ENCODE measurements at places on chromosomes 2 and 18.

GRCh38 chr2:212766921-212767320 is 228.3 kb upstream of the ERBB4 start:
- no peak for DNase-seq

DNA sequence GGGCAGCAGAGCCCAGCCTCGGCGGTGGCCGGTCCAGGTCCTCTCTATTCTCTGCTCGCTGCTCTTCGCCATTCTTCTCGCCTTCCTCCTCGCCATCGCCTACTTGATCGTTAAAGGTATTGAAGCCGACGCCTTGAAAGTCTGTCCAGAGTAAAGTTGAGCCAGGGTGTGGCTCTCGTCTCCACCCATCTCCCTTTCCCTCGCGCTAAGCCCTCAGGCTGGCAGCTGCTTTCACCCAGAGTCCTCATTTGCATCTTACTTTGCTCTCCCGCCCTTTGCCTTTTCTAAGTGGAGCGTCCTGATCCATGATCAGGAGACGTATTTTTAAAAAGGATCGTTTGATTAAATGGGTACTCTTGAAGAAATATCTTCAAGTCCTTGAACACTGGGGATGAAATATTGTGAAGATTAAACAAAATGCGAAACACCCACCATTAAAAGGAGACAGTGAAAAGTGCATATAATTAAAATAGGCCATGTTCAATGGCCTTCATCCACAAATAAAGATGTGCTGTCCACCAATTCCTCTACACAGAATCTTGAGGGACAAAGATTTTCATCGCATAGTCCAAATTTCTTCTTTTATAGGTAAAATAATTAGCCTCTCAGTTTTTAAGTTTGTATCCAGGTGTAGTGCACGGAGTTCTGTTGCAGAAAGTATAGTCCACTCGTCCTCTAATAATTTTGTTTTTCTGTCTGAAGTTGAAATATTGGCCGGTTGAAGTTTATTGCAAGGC is 657 bp downstream of the ARL6IP6 start:
- DNase-seq: peak; percentile 10

DNA sequence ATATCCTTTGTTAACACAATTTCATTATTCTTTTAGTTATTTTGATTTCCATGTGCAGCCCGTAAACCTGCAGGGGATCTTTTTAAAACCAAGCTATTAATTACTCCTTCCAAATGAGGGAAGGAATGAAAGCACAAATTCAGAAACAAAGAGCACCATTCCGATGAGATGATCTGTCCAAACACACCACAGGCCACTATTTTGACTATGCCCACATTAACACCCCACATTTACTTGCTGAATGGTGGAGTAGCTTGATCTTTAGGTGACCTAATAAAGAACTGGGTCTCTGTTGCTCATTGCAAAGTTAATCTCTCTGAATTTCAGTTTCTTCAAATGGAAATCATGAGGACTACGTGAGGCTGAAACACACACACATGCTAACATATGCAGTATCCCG is 218.0 kb downstream of the IRS1 start:
- DNase-seq: no peak

DNA sequence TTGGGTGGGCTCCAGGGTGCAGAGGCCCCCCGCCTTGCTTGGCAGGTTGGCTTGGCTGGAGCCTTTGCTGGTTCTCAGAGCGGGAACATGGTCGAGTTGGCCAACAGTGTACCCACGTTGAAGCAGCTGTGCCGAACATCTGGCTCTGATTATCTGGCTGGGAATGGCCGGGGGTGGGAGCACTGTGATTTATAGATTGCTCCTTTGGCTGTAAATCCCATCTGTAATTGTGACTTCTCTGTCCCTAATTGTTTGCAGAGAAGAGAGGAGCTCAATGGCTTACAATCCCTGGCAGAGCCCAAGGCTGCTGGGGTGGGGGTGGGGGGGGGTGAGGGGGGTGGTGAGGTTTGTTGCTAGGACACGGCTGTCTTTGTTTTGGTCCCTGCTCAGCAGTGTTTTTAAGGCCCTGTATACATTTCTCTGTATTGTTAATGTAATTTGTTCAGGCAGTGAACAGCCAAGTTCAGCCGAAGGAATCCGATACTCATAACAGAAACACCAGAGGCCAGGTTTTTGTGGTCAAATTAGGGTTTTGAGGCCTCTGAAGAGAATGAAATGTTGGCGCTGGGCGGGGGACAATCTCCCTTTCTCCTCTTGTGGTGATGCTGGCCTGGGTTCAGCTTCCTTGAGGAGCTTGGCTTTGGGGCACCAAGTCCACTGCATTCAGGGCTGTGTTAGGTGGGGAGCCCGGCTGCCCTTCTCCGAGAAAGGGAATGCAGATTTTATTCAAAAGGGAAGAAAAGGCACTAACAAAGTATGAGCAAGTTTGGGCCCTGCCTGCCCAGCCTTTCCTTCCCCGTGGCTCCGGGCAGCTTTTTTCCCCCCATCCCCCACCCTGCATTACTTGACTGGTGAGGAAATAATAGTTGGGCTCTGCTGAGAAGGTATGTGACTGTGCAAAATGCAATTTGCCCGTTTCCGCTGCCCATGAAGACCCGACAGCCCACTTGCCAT is 82.5 kb downstream of the TCF7L1 start:
- DNase-seq: no peak

DNA sequence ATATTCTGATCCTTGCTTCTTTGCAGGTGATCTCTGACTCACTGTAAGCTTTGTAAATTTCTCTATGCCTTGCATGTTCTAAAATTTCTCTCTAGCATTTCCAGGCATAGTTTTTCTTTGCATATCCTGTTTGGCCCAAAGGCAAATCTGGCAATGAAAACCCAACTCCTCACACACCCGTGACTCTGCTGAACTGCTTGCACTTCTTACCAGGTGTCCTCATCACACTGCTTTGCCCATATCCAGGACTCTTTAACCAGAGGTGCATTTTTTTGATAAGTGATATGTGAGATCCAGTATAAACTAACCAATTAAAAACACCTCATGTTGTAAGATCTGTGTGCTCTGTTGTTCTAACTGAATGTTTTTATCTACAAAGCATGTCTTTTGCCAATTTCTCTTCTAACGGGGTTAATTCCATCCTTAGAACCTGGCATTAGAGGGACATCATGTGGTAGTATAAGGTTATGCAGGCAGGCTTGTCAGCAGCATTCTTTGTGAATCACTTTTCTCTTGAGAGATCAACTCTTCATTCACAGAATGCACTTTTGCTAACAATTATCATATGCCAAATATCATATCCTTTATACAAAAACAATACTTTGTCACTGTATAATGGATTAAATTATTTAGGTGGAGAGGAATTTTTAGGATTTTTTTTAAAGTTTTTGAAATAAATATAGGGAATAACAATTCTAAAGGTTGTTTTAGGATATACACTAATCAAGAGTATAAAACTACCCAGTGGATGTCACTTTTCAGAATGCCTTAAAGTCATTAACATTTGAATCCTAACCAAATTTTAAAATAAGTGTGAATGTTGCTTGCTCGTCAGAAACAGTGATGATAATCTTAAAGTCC is 20.8 kb upstream of the TMX3 start:
- peak; percentile 48 for DNase-seq

DNA sequence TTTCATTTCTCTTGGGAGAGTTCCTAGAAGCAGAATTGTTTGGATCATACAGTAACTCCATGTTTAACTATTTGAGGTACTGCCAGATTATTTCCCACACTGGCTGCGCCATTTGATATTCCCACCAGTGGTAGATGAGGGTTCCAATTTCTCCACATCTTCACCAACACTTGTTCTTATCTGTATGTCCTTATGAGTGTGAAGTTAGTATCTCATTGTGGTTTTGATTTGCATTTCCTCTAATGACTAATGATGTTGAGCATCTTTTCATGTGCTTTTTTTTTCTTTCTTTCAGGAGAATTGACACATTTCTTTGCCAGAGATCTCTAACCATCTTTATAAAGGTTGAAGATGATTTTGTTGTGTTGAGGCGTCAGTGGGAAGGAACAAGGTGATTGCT is 4.1 kb upstream of the MGAT5 start:
- peak; percentile 58 for DNase-seq

DNA sequence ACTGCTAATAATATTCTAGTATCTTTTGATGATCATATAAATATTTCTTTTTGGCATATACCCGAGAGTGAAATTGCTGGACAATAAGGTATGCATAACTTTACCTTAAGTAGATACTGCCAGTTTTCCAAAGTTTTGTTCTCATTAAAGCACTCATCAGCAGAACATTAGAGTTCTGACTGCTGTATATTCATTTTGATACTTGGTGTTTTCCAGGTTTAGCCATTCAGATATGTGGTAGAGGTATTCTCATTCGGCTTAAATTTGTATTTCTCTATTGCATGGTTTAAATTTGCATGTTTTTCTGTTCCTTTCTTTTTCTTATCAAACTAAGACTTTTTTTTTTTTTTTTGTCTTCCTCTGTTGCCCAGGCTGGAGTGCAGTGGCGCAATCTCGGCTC is 18.2 kb downstream of the CYBRD1 start:
- DNase-seq: no peak
